ENCODE measurements at places on chromosomes 11 and 22.

GRCh38 chr11:15710580-15711275, 596.0 kb downstream of the INSC start:
- no peak for DNase-seq

DNA sequence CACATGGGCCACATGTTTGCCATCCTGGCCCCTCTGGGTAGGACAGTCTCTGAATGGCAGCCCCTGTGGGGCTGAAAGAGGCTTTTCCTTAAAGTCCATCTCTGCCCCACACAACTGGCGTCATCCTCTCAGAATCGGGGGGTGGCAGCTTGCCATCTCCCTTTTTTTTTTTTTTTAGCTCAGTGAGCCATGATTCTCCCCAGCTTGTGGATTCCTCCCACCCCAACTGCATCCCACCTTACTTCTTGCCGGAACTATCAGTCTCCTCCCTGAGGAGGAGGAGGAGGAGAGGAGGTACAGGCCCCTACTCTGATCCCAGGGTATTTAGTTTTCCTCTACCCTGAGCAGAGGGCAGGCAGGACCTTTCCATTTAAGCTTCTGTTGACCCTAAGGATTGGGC, 3.4 kb downstream of the DGKZ start:
- no peak for DNase-seq

GRCh38 chr11:16969010-16969999, 44.9 kb downstream of the PLEKHA7 start:
- no peak for DNase-seq

DNA sequence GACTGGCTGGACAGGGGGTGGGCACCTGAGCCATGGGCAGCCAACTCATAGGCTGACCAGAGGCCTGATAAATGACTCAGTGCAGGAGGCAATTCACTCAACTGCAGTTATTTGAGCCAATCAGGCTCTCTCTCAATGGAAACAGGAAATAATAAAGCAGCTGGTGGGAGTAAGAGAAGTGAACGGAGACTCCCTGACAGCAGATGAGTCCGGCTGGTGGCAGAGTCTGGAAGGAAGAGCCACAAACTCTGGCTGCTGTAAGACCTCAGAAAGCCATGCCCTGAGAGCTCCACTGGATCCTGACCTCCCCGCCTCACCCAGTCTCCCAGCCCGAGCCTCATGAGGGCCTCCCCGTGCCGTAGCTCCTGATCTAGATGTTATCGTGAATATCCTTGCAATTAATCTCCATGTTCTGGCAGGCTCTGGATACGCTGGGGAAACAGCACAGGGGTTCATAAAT, 69.8 kb downstream of the TRIM29 start:
- no peak for DNase-seq

DNA sequence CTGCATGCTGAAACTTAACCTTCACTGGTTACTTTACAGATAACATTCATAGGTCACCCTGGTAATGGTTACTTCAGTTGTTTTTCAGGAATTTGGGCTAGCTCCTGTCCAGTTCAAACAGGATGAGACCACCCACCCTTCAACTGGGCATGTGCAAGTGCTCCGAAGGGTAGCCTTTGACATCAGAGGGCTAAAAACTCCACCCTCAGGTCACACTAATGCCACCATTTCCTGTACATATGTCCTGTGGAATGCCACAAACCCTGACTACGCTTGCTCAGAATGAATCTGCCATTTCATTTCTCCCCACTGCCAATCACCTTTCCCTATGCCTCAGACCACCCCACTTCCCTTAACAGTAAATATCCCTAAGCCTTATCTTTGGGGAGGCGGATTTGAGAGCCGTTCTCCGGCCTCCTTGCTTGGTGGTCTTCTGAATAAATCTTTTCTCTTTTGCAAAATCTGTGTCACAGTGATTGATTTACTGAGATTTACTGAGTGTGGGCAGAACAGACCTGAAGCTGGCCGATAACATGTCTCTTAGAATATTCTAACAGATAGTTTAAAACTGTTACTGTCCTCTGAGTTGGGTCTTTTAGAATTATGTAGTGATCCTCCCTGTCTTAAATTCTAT, 25.4 kb upstream of the FXYD2 start:
- DNase-seq: no peak

DNA sequence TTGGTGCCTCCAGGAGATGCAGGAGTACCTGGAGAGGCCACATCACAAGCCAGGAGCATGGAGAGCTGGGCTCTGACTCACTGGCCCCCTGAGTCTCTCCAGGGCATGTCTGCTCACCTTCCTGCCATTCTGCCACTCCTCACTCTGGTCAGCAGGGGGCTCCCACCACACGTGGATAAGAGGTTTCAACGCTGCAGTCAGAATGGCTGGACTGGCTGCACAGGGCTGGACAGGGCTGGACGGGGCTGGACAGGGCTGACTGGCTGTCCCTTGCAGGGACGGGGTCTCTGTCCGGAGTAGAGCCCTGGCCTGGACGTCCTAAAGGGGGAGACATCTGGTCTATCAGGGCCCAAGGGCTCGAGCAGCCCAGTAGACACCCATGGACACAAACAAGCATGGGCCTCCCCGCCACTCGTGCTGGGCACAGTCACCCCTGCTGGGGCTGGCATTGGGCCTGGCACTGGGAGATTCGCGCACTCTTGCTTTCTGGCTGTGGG, 34.6 kb downstream of the CYTH4 start:
- peak; percentile 47 for DNase-seq

- DNase-seq: no peak
These were observed 46.4 kb upstream of the AMOTL1 start for GRCh38 chr11:94721565-94722292.

- no peak for DNase-seq
These were observed 8.8 kb downstream of the OSBPL5 start for GRCh38 chr11:3156282-3156660.

- no peak for DNase-seq
These were observed 34.7 kb upstream of the CLNS1A start for GRCh38 chr11:77672264-77672663.

- peak; percentile 18 for DNase-seq
These were observed 859 bp upstream of the KRTAP5-5 start for GRCh38 chr11:1628506-1629325.

GRCh38 chr22:48975316-48975741, 852.3 kb downstream of the BRD1 start:
- no peak for DNase-seq

GRCh38 chr11:95512177-95512576, 277.4 kb downstream of the FAM76B start:
- no peak for DNase-seq
